ENCODE measurements at places on chromosomes 3 and 15.

DNA sequence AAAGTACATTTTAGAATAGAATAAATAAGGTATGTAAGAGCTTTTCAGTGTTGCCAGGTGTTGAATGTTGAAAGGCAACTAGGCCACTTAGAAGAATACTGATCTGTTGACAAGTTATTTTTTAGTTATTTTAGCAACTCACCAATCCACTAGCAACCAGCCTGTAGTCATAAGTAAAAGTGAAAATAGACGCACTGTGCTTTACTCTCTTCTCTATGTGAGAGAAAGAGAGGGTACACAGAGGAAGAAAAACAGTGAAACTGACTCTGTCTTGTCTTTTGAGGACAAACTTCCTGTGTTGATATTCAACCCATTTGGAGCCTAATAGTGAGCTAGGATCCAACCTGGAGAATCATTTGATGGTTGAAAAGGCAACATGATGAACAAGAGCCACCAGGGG lies 327.1 kb upstream of the GOLIM4 start:
- no peak for DNase-seq

DNA sequence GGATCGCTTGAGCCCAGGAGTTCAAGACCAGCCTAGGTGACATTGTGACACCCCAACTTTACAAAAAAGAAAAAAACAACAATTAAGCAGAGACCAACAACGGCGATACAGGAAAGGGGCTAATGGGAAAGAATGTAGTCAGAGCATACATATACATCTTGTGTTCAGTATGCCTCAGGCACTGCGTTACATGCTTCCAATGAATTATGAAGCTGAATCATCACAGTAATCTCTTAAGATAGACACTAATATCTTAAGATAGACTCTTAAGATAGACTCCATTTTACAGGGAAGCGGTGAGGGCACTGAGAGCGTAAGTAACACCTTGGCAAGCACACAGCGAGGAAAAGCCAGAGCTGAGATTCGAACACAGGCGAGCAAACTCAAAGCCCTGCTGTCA lies 6.1 kb upstream of the LDHAL6B start:
- no peak for DNase-seq

DNA sequence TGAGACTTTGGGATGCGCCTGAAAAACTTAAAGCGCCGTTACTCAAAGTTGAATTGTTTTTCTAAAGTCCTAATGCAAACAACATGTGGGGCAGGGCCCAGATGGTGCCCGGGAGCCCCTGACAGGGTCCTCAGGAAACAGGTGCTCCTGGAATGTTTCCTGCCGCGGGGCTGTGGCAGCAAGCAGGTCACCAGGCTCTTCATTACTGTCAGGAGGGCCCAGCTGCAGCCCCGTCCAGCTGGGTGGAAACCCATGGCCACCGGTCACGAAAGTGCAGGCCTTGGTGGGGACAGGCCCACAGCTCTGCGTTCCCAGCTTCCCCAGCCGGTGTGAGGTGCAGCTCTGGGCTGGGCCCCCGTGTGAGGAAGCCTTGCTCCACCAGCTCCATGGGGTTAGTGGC lies 63.9 kb upstream of the GATA2 start:
- DNase-seq: peak; percentile 29

DNA sequence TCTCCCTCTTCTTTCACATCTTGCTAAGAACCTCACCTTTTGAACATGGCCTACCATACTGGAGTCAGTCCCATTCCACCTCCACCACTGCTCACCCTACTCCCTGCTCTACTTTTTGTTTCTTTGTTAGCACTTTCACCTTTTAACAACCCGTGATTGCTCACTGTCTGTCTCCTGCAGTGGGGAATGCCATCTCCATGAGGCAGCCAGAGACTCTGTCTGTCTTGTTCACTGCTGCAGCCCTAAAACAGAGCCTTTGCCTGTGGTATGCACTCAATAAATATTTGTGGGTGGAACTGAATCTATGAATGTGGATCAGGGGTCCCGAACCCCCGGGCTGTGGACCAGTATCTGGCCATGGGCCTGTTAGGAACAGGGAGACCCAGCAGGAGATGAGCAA lies 16.5 kb upstream of the TLE3 start:
- no peak for DNase-seq

DNA sequence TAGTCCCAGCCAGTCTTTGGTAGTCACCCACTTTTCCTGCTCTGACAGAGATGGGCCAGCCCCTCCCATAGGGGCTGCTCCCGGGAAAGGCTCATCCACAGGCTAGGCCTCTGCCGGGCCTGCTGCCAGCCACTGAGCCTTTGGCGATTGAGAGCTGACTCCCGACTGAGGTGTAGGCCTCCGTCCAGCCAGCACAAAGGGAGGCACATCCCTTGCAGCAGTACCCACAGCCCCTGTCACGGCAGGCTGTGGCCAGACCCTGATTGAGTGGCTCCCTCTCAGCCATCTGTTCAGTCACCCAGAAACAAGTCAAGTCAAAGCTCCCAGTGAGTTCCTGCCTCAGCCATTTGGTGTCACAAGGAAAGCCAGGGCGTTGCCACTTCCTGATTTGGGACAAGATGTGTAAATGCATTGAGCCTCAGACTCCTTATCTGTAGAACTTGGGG lies 6.2 kb upstream of the PAK6 start:
- no peak for DNase-seq

- no peak for DNase-seq
These were observed 131.3 kb upstream of the SNRPN start for GRCh38 chr15:24823473-24823872.
